ENCODE measurements at places on chromosomes 6 and 20.
A peak's percentile ranks its signal among the peaks of the same experiment; 100 is the strongest.

GRCh38 chr20:19921284-19921793 is 95.8 kb upstream of the NAA20 start:
- no peak for DNase-seq

DNA sequence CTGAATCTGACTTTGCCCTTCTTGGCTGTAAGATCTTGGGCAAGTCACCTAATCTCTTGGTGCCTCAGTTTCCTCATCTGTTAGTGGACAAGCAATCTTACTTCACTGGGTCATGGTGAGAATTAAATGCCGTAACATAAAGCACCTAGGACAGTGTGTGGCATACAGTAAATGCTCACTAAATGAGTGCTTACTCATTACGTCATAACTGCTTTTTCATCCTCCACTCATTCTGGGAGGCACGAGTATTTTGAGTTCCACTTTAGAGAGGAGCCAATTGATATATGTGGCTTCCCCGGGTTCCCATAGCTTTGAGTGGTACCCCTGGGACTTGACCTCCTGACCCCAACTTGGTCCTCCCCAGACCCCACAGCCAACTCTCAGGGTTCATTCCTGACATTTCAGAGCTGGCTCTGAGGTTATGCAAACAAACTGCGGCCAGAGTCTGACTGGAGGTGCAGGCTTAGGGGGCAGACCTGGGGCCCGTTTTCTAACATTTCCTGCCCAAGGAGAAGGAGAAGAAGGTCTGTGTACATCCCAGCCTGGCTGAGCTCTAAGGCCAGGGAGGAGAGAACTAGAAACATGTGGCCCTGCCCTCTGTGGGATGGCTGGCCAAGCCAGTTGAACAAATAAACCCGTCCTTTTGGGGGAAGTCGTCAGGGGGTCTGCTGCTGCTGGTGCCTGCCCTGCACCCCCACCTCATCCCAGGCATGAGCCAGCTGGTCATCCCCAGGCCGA is 5.8 kb downstream of the ANGPT4 start:
- no peak for DNase-seq

DNA sequence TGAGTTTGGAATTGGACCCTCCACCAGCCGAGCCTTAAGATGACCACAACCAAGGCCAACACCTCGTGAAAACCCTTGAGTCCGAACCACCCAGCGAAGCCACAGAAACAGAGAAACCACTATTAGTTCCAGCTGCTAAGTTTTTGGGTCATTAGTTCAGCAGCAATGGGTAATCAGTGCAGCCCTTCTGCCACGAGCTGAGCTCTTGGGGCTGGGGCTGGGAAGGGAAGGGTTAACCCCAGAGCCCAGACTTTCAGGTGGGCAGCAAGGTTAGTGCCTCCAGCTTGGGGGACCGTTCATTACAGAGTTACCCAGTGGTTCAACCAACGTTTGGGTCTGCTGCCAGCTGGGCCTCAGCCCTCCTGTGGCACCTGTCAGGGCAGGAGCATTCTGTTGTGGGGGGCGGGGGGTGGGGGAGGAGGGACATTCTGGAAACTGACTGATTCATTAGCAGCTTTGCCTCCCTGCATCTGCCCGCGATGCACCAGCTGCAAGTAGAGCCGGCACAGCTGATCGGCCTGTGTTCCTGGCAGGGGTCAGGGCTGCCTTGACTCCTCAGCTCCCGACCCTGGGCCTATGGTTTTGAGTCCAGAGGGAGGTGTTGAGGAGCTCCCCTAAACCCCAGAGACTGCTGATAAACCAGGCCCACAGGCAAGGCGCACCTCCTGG is 52.7 kb downstream of the TGM2 start:
- DNase-seq = no peak

DNA sequence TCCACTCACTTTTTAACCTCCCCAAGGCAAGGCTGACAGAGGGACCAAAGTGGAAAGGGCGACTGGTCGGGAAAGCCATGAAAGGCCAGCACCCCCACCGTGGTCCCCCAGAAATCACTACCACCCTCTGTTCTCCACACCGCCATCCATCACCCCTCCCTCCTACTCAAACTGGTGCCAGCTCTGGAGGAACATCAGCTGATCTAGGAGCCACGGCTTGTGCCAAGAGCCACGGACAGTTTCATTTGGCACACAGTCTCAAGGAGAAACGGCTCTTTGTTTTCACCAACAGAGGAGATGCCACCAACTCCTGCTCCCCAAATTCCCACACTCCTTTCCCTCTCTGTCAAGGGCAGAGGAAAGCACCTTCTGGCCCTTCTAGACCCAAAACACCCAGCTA is 26.0 kb downstream of the TBC1D7 start:
- no peak for DNase-seq

GRCh38 chr6:81995548-81996289 is 243.2 kb upstream of the TENT5A start:
- DNase-seq = peak; percentile 13

GRCh38 chr20:21235484-21236445 is 67.4 kb upstream of the XRN2 start:
- DNase-seq = peak; percentile 46

DNA sequence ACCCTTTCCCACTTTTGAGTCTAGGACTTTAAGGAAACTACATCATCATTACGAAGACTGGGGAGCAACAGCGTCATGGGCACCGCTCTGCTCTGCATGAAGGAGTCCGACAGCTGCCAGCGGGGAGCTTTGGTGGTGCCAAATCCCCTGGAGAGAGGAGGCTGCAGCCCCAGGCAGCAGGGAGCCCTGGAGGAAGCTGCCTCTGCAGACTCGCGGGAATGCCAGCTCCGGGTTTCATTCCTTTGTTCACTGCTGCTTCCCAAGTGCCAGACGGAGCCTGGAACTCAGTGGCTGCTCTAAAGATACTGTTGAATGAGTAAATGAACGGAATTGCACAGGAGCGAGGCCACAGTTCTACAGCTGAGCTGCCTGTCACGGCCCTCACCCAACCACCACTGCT is 196.5 kb upstream of the THBS2 start:
- DNase-seq = no peak

DNA sequence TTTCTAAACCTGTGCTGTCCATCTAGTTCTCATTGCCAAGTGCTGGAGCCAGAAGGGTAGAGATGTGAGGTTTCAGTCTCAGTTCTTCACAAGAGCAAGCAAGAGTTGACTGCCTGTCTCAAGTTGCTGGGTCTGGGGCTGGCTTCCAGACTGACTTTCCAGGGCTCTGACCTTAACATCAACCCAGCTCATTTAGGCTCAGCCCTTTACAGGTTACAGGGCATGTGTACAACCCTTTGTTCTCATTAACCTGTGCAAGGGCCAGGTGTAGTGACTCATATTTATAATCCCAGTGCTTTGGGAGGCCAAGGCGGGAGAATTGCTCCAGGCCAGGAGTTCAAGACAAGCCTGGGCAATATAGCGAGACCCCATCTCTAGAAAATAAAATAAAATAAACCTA is 30.6 kb downstream of the FITM2 start:
- no peak for DNase-seq

GRCh38 chr6:15829156-15829555 is 166.3 kb upstream of the DTNBP1 start:
- DNase-seq = no peak

DNA sequence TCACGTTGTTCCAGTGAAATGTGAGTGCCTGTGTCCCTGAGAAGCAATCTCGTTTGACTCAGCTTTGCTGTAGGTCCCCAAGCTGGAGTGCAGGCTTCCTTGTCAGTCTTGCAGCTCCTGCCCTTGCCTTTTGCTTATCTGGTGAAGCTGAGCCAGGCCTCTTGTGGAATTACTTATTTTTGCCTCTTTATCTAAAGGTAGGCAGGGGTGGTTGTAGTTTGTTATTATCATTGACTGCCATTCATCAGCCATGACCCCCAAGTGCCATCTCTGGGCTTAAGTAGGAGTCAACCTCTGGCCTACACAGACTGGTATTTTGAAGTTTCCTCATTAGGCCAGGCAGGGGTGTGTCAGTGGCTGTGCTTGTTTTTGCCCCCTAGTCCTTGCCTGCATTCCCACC is 2.1 kb downstream of the TMEM14B start:
- DNase-seq = no peak
